ENCODE measurements at places on chromosomes 7 and 10.

GRCh38 chr10:43044448-43044921 lies 32.4 kb upstream of the RET start:
- no peak for DNase-seq

- no peak for DNase-seq
Measured at GRCh38 chr7:117043108-117043825, 90.0 kb downstream of the ST7 start.

DNA sequence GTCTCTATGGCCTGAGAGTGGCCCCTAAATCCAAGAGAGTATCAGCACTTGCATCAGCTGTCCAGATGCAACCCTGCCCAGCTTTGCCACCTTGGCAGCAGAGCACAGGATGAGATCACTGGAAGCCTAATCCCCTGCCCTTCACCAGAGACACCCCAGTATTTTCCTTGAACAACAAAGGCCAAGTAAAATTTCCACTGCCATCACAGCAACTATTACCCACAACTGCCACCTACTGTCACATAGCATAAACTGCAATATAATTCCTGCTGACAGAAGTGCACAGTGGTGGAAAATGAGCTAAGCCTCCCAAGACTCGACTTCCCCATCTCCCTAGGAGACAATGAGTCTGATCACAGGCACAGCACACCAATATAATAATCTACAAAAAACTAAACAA lies 462.8 kb upstream of the ZWINT start:
- DNase-seq: no peak

DNA sequence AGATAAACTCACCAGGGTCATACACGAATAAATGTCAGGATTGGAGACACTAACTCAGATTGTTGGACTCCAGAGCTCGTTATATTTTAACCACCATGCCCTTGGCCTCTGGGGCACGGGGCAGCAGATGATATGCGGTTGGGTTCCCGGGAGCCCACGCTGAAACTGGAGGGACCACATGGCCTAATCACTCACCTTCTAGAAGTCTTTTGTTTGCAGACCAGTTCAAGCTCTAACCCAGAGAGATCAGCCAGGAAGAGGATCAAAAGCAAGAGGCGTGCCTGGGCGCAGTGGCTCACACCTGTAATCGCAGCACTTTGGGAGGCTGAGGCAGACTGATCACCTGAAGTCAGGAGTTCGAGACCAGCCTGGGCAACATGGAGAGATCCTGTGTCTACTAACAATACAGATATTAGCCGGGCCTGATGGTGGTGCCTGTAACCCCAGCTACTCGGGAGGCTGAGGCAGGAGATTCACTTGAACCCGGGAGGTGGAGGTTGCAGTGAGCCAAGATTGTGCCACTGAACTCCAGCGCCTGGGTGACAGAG lies 42.6 kb upstream of the ECHDC3 start:
- no peak for DNase-seq

- no peak for DNase-seq
Measured at GRCh38 chr7:1743481-1744230, 73.6 kb downstream of the ELFN1 start.

GRCh38 chr7:103447073-103447960 lies 1.3 kb upstream of the SLC26A5 start:
- DNase-seq: peak; percentile 65

- DNase-seq: no peak
Measured at GRCh38 chr7:33841031-33841430, 64.3 kb upstream of the BMPER start.

DNA sequence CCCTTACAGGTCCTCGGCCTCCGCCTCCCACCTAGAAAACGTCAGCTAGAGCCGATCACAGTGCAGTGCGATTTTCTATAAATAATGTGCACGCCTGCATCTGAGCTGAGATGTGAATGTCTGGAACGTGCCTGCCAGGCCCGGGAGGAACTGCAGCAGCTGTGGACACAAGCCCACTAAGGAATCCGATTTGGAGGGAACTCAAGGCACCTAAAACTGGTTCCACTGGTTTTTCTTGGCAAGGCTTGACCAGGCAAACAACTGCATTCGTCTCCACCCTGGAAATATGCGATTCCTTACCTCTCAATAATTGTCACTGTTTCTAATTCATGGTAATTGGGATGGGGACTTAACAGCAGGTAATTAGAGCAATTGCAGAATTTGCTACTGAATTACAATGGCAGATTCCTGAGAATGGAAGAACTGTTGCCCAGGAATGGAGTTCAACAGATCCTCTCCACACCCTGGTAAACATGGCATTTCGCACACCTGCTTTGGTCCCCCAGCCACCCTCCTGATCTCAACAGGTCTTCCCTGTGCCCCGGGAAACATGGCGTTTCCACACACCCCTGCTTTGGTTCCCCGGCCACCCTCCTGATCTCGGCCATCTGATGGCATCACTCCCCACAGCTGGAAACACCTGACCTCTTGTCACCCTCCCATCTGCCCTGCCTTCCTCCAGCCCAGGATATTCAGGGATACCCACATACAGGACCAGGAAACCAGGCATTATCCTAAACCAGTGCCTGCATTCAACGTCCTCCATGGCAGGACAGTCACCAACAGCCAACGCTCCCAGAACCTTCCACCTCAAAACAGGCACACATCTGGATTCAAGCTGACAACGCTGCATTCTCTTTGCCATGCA lies 76.0 kb downstream of the DIP2C start:
- no peak for DNase-seq

- no peak for DNase-seq
Measured at GRCh38 chr10:5599613-5600520, 66.5 kb downstream of the ASB13 start.

DNA sequence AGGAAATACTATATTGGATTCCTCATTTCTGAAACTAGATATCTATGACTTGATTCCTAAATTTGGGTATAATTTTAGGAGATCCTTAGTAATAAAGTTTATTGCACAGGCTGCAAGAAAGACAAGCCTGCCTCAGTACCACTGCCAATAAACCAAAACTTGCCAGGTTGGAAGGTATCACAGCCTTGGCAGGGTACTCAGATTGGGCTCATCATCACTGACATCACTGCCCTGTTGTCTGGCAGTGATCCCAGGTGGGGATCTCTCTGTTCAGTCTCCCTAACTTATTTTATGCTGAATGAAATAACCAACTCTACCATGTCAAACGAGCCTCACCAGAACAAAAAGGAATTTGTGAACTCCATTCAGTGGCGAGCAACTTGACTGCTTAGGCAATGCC lies 18.8 kb downstream of the FIGNL1 start:
- DNase-seq: no peak

- DNase-seq: no peak
Measured at GRCh38 chr10:130814610-130815009, 496.9 kb downstream of the TCERG1L start.

GRCh38 chr7:32890010-32890792 lies 1.4 kb downstream of the KBTBD2 start:
- peak; percentile 31 for DNase-seq

DNA sequence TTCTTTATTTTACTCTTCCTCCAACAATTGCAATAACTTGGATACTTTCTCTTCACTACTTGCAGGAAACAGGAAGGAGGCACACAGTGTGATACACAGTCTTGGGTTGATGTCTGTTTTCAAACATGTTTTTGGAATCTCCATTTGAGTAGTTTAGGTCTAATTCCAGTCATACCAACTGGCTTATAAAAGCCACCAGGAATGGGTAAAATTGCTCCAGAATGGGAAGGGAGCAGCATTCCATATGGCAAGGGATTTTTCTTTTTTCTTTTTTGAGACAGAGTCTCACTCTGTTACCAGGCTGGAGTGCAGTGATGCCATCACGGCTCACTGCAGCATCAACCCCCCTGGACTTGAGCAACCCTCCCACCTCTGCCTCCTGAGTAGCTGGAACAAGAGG lies 545.1 kb upstream of the GALNT17 start:
- no peak for DNase-seq

DNA sequence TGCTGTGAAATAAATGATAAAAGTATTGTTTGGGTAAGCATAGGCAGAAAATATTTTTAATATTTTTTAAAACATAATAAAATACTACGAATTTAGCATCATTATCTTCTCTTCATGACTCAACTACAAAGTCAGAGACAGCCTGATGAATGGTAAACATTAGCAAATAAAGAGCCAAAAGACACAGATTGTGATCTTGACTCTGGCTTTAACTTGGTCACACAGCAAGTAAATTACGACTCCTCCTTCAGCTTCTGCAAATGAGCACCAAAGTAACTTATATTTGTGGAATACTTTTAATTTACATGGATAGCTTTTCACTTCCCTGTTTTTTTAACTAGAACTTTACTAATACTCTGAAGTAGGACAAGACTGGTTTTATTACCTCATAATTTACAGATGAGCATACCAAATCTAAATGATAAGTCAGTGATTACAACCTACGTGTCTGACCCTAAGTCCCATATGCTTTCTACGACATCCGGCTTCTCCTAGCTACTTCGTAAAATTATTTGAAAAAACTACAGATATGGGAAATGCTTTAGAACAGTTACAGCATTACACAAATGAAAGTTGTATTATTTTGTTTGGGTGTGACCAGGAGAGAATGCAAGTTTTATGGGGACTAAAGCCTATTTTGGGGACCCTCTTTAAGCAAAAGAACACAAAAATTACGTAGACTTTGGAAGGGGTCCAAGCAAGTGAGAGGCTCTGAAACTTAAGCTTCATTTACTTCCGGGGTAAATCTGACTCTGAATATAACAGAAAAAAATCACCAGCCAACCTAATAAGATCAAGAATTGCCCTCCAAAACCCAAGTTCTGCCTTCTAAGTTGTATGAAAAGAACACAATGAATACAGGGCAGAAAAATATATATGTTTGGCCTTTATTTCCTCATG lies 133.8 kb downstream of the CPEB3 start:
- DNase-seq: no peak

GRCh38 chr7:146864644-146865043 lies 748.0 kb downstream of the CNTNAP2 start:
- DNase-seq: no peak

GRCh38 chr7:82235713-82236112 lies 207.9 kb downstream of the CACNA2D1 start:
- DNase-seq: no peak

GRCh38 chr10:121695731-121696464 lies 97.7 kb upstream of the FGFR2 start:
- no peak for DNase-seq

- DNase-seq: no peak
Measured at GRCh38 chr10:130932326-130933007, 379.1 kb downstream of the TCERG1L start.

- no peak for DNase-seq
Measured at GRCh38 chr10:124307591-124307990, 111.1 kb downstream of the OAT start.

DNA sequence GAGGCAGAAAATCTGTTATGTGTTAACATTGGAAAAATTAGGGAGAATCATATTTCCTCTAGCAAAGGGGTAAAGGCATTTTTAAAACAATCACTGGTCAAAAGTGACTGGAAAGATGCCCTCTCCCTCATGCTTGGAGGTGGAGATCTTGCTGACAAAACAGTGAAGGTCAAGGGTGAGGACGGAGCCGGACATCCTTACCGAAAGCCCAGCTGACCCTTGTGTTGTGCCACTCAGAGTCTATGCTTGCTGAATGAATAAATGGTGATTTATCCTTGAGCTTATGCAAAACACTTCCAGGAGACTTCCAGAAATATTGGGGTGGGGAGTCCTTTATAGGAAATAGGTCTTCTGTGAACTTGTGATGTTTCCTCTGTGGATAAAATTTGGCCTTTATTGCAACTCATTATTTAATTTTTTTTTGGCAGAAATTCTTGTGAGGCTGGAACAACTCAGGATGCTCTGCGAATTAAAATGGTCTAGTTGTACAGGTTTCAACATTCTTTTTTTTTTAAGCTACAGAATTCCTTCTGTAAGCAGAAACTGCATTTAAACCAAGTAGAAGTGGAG lies 28.3 kb upstream of the ELMO1 start:
- DNase-seq: no peak

- DNase-seq: no peak
Measured at GRCh38 chr7:130148561-130148960, 56.6 kb downstream of the TMEM209 start.

- DNase-seq: no peak
Measured at GRCh38 chr7:116399819-116400218, 99.7 kb upstream of the CAV2 start.

GRCh38 chr10:44068716-44069482 lies 316.0 kb downstream of the CXCL12 start:
- no peak for DNase-seq

DNA sequence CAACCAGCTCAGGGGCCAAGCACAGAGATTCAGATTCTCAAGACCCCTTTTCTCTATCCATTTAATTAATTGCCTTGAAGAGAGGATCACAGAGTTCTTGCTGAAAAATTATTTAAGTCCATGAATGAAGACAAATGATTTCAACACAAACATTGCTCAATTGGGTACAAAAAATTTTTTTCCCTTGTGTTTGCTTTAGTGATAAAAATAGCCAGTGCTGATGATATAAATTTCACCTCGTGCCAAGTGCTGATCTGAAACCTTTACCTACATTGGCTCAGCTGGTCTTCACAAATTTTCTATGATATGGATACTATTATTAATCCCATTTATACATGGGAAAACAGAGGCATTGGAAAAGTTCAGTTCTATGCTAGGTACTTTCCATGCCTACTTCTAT lies 377.1 kb downstream of the NRG3 start:
- DNase-seq: no peak

- no peak for DNase-seq
Measured at GRCh38 chr10:74206746-74207145, 55.7 kb downstream of the ADK start.

DNA sequence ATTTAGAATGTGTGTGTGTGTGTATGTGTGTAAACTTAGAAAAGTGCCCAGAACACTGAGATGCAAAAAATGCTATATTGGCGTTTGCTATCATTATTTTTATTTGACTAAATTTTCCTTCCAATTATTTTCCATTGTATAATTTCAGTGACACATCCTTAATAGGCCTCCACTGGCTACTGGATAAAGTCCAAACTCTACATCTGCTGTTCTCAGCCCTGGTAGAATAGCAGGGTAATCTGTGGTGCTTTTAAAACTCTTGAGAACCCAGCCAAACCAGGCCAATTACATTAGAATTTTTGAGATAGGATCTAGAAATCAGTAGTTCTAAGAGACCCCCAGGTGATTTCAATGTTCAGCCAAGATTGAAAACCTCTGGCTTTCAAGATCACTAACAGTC lies 66.4 kb downstream of the ZNF503 start:
- DNase-seq: no peak

DNA sequence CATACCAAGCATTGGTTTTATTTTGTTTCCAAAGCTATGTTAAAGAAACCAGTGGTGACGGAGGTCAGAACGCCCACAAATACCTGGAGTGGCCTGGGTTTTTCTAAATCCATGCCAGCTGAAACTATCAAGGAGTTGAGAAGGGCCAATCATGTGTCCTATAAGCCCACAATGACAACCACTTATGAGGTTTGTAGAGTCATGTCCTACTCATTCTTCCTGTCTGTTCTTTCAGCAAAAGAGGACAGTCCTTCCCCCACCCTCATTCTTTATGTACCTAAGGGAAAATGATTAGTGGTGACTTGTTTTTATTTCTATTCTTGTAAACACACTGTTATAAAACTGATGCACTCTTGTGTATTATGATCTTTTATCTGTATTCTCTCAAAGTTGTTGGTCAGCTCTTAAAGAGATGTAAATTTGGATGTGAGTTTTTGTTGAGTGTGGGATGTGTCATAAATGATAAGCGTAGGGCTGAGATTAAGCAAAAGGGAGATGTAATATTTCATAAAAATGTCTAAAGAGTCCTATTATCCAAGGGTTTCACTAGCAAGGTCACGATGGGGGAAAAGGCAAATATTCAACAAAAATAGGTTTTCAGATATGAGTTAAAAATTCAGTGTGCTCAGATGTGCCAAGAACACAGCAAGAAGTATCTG lies 294.4 kb downstream of the BICC1 start:
- DNase-seq: no peak

- no peak for DNase-seq
Measured at GRCh38 chr7:70612811-70613210, 519.1 kb upstream of the GALNT17 start.
